ENCODE measurements at places on chromosomes 2 and 18.

- DNase-seq, result no peak
Measured at GRCh38 chr2:164479460-164479859, 141.8 kb downstream of the GRB14 start.

DNA sequence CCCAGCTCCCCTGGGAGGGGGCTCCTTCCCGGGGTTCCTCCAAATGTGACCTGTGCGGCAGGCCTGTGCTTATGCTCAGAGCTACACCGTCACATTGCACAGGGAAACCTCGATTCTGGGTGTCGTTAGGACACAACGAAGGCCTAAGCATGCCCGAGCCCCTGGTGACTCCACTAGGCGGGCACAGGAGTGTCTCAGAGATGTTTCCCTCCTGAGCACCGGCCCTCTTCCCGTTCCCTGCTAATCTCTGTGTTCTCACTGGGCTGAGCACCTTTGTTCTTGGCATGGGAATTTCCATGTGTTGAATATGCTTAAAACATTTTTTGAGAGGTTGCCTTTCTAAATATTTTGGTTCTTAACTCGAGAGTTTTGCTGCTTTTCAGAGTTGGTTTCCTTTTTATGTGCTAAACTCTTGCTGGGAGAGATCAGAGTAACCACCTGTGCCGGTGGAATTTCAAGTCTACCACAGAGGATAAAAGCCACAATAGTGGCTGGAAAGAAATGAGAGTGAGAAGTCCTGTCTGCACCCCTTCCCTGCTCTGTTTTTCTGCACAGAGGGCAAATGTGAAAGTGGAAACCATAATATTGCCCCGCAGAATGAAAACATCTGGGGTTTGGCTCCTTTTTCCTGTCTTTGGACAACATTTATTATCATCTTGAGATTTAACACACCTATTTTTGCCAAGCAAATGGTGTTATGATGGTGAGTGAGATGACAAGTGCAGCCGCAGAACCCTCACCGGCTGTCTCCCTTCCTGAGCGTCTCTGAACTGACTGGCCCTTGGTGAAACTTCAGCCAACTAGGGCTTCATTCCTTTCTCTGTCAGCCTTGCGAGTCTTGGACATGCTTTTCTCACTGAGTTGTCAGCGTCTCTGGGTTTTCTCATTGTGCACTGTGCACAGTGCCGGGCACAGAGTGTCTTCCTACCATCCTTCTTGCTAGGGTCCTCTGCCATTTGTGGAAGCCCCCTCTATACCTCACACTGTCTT is 154.1 kb downstream of the VAPA start:
- DNase-seq, result no peak

- DNase-seq, result no peak
Measured at GRCh38 chr2:101446869-101447268, 28.0 kb downstream of the RFX8 start.

DNA sequence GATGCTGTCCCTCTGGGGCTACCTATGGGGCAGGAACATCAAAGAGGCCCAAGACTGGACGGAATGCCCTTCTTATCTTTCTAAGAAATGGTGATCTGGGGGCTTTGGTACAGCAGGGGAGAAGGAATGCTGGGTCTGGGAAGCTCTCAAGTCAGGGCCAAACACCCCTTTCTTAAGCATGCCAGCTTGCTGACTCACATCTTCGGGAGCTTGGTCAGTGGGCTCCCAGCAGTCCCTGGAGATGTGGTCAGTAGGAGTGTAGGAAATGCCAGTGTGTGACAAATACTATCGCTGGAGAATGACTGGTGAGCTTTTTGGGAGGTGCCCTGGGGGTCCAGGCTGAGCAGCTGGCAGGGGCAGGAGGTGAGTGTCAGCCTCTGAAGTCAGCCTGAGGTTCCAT is 105.0 kb upstream of the CDC42EP3 start:
- no peak for DNase-seq

- no peak for DNase-seq
Measured at GRCh38 chr2:157835425-157835824, 40.7 kb downstream of the ACVR1 start.

- DNase-seq, result no peak
Measured at GRCh38 chr2:146837857-146838256, 1007.0 kb upstream of the ACVR2A start.

- no peak for DNase-seq
Measured at GRCh38 chr18:3604498-3605408, 154.8 kb downstream of the TGIF1 start.

DNA sequence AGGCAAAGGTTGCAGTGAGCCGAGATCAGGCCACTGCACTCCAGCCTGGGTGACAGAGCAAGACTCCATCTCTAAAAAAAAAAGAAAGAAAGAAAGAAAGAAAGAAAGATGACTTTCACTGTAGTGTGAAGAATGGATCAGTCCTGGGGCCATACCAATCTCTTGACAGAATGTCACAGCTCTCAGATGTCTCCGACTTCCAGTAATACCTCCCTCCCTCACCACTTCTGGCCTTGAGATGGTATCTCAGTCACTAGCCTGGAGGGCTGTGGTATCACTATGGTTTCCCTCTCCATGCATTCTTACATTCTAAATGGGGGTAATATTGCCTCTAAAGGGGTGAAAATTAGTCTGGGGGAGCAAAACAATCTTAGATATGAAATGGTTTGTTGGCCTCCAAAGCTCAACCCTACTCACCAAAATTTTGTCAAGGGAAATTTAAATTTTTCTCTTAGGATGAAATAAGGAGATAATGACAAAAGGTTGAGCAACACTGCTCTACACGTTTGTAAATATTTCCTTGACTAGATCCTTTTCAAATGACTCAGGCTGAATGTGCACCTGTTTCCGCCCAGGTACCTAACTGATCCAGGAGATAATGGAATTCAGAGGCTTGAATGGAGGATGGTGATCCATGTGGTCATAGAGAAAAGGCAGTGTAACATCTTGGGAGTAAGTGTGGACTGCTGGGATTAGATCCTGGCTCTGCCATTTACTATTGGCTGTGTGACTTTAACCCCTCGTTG is 19.9 kb upstream of the SPRED2 start:
- DNase-seq, result no peak

GRCh38 chr2:196086517-196087368 is 18.1 kb upstream of the DNAH7 start:
- DNase-seq, result no peak

GRCh38 chr2:84515788-84516187 is 510 bp upstream of the DNAH6 start:
- no peak for DNase-seq

DNA sequence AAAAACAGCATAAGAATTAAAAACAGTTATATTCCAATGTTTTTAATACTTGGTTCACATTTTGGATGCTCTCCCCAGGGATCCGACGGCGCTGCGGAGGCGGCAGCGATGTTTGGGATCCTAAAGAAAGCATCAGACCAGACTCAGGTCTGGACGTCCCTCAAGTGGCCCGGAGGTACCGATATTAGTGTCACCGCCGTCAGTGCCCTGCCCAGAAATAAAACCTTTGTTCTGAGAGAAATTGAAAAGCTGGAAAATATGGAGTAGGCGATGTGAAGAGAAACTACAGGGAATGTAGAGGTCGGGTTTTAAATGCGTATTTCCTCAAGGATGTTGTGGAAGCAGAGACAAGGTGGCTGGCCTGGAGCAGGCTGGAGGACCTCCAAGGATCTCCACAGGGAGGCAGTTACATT is 683 bp upstream of the TBC1D8 start:
- DNase-seq, result no peak

DNA sequence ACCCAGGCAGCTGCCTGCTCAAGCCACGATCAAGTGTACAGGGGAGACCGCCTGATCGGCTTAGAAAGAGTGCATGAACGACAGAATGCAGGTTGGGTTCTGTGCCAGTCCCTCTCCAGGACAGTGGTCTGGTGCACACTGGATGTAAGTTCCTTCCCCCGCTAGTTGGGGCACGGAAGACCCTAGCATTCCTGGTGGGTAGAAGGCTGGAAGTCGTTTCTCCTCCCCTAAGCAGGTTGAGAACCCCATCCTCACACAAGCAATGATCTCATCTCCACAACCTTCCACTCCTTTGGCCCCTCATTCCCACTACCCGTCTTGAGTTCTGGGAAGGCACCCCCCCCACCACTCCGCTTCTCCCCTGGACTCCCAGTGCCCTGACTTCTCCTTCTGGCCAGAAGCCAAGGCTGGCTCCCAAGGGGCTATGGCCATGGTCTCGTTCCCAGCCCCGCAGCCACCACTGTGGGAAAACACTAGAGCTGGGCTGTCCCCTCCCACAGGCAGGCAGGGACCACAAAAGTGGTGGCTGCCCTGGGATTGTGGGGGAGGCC is 1.4 kb upstream of the ANKRD39 start:
- no peak for DNase-seq

- no peak for DNase-seq
Measured at GRCh38 chr18:35511428-35511827, 13.7 kb upstream of the INO80C start.

DNA sequence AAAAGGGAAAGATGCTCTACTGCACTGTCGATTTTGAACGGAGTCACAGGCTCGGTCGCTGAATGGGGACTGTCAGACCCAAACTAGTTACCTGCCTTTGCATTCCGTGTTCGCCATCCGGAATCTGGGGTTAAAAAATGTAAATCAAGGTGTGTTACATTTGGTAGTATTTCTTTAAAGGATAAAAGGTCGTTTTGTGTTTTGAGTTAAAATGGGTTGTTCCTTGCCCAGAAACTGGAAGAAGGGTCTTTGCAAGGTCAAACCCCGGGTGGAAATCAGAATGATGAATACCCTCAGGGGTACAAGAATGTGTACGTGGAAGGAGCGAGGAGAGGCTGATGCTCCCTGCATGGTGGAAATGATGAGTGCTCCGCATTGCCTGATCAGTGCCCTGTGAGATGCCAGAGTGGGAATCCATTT is 1.0 kb downstream of the VSNL1 start:
- DNase-seq, result no peak

GRCh38 chr2:181954538-181954883 is 31.1 kb upstream of the PPP1R1C start:
- DNase-seq, result no peak

DNA sequence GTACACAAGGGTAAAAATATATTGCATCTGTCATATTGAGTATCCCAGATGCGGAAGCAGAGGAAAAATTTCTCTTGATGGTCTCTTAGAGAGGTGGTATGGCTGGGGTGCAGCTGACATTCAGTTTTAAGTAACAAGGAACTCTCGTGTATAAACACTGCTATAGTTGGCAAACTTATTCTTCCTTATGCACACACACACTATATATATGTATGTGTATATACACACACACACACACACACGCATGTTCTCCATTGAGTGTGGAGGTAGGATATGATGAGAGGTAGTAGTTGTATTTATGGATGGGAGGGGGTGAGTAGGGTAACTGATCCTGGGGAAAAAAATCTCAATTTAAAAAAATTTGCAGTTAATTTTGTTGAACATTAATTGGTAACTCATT is 10.6 kb downstream of the PHLPP1 start:
- DNase-seq, result no peak

- DNase-seq, result no peak
Measured at GRCh38 chr18:11663439-11664029, 25.5 kb upstream of the GNAL start.

GRCh38 chr2:228474466-228474865 is 293.0 kb upstream of the SPHKAP start:
- no peak for DNase-seq

DNA sequence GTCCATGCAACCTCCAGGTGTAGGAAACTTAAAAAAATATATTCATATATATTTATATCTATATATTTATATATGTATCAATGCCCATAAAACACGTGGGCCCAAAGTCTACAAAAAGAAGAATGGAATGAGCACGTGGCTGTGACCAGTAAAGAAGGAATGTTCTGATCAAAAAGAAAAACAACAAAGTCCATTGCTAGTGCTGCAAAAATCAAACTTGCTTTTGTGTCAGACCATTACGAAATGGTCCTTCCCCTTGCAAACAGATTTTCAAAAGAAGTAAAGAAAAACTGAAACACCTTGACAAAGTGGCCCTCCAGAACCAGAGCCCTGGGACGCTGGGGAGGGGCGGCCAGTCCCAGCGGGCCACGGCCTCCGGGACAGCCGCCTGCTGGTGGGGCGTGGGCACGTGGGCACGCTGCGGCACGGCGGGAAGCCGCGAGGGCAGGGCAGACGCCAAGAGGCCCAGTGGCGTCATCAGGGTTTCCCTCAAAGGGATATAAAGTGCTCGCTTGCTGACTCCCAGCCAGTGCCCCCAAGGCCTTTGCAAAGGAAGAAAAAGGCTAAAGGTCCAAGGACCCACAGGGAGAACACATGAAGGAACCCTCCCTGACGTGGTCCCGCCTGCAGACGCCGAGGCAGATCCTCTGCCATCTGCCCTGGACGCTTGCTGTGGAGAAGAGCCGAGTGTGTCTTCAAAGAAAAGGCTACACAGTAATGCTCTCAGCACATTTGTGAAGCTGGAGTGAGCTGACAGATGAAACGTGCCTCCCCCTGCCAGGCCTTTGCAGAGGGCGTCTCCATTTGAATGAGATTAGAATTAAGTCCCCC is 201.8 kb downstream of the TWIST2 start:
- no peak for DNase-seq

DNA sequence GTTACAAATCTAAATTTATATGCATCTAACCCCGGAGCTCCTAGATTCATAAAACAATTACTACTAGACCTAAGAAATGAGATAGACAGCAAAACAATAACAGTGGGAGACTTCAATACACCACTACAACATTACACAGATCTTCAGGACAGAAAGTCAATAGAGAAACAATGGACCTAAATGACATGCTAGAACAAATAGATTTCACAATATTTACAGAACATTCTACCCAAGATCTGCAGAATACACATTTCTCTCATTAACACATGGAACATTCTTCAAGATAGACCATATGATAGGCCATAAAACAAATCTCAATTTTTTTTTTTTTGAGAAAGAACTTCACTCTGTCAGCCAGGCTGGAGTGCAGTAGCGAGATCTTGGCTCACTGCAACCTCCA is 37.8 kb downstream of the COPS9 start:
- DNase-seq, result no peak

- DNase-seq, result no peak
Measured at GRCh38 chr2:49988816-49989215, 834.5 kb upstream of the FSHR start.

DNA sequence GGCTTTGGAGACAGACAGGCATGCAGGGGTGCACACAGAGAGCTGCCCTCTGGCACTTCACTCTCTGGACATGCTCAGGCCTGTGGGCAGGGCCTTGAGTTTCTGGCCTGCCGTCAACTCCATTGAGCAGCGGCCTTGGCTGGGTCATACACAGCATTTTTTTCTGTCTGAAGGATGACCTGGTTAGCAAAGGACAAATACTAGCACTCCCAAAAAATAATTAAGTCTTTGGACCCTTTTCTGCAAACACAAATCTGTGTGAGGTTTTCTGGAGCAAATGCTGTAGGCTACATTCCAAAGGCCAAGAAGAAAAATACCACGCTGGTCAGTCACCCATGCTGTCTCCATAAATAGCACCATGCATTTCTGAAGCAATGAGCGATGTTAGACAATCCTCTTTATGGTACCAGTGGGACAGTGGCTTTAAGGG is 124.7 kb upstream of the CTAGE1 start:
- DNase-seq, result no peak

GRCh38 chr2:189726271-189726670 is 36.3 kb downstream of the OSGEPL1 start:
- DNase-seq, result no peak

DNA sequence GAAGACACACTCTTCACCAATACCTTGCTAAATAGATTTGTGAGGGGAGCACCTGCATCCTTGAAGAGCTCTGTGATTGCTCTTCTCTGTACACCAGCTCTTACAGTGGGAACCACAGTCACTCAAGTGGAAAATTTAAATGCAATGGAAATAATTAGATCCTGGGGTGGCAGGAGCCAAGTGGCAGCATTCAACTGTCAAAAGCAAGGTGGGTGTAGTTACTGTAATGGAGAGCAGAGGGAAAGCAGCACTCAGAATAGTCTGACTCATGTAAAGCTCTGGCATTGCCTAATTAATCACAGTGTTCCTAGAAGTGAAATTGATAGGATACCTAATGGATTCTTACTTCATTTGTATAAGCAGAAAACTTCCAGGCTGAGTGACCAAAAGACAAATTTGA is 245.8 kb downstream of the KCNE4 start:
- no peak for DNase-seq
